ENCODE measurements at places on chromosomes 13 and 19. TPM values are rescaled to one million over a fixed set of nuclear protein-coding genes. Genes with fewer than 3 reads are reported as not detected.

Gene SYNGR4
- 3.6 TPM for total RNA-seq

Gene VAV1
- total RNA-seq = 7.1 TPM

Gene PLK5
- total RNA-seq = not detected

Gene ZNF560
- not detected for total RNA-seq

Gene CAPN12
- 5.2 TPM for total RNA-seq

All from A549 treated with DMSO at 1 μM for 4 hours (cell line).